ENCODE measurements at places on chromosomes 1 and 21.

DNA sequence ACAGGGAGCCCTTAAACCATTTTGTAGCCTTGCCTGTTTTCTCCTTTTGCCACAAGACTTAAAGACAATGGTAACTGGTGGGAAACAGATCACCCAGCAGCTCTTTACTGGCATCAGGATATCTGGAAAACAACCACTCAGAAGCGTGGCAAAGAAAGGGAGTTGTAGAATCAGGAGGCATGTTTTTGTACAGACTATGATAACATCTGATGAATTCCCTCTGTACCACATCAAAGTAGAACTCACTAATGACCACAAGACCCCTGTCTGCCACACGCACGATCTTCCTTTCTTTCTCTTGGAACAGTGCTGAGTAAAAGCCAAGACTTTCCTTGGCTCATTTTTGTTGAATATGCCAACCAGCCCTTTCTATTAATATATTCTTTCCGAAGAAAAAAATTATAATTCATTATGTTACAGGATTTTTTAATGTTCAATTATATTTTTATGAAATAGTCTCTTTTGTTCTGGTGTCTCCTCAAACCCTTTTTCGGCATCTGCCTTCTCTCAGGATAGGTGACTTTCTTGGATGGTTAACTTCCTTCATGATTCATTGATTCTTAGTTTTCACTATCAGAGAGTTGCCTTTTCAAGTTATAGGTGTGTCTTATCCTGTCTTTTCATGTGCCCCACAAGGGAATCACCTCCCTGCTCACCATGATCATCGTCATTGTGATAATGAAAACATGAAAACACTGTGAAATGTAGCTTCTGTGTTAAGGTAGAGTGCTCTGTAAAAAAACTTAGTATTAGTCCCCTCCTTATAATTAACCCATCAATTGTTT lies 7.9 kb upstream of the PHGDH start:
- DNase-seq, result no peak

- peak; percentile 49 for DNase-seq
Measured at GRCh38 chr1:89799495-89799894, 21.3 kb upstream of the LRRC8D start.

DNA sequence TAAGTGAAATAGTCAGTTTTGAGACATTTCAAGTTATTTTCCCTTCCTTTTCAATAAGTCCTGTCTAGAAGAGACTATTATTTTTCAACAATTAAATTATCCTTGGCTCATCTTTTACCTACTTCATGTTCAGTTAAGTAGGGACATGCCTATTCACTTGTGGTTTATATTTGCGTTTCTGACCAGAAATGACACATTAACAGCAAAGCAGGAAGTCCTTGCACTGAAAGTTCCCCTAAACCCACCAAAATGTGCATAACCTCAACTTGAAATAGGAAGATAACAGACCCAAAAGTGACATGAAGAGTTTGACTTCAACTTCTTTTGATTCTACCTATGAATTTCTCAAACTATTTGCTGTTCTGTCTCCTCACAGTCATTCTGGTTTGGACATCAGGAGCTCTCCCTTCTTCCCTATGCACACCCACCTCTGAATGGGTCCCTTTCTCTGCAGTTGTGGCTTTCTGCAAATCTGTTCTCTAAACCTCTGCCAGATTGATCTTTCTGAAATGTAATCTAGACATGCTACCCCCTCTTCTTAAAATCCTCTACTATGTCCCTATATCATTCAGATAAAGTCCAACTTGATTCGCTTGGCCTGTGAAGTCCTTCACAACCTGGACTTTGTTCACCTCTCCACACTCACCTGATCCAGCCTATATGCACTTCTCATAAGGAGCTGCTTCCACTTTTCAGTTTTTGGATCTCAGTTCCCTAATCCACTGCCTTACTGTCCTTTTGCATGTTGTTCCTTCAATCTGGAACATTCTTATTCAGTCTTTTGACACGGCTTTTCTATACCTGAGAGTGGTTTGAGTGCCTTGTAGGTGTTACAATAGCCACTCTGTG lies 661.5 kb upstream of the ADGRL4 start:
- no peak for DNase-seq

DNA sequence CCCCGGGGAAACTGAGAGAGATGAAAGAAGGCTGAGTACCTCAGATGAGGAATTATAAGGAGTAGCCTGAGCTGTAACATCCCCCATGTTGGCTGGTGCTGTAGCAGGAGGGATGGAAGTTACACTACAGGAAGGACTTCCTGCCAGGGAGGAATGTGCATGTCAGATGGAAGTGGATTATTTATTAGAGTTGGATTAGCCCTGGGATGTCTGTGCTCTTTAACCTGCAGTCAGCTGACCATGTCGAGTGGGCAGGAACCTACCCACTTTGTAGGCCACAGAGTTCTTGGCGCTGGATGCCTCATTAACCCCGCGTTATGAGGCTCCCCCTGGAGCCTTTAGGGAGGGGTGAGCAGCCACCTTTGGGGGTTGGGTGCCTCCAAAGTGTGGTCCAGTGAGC lies 757 bp upstream of the SEMA4A start:
- DNase-seq, result no peak

DNA sequence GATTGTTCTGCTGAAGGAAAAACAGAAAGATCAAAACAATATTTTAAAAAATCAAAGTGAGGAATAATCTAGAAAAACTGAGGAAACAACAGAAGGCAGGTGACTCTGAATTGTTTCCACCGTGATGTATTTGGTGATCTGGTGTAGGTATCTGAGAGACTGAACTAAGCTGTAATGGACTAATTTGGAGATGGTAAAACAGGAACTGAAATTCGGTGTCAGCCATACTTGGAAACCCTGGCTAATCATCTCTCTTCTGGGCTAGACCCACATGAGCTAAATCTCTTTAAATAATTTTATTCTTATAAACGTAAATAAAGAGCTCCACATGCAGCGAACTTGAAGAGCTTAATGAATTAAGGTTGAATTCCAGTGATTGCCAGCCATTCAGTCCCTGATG lies 1226.1 kb downstream of the NCAM2 start:
- DNase-seq, result no peak

GRCh38 chr1:223827193-223827663 lies 18.5 kb downstream of the TP53BP2 start:
- peak; percentile 80 for DNase-seq

- no peak for DNase-seq
Measured at GRCh38 chr1:154867841-154868605, 2.1 kb downstream of the KCNN3 start.

- DNase-seq, result peak; percentile 92
Measured at GRCh38 chr1:45393718-45394302, 53.6 kb upstream of the MUTYH start.

- no peak for DNase-seq
Measured at GRCh38 chr21:43899307-43900077, 34.5 kb downstream of the AGPAT3 start.

- DNase-seq, result no peak
Measured at GRCh38 chr1:160047111-160047991, 15.6 kb upstream of the PIGM start.

- DNase-seq, result no peak
Measured at GRCh38 chr1:7278827-7279765, 492.0 kb upstream of the VAMP3 start.

DNA sequence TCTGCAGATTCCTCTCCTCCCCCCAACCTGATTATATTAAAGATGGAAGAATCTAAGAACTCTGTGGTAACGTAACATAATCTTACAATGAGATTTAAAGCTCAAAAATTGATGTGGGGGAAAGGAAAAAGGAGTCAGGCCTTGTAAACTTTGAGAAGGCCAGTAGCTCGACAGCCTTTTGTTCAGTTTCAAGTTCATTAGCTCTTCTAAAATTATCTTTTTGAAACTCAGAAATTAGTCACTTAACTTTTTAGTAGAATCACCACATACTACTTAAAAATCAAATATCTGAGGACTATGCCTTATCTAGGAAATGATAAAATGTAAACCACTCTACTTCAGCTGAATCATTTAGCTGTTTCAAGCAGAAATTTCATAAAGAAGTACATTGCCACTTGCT lies 996.2 kb downstream of the AMY1C start:
- DNase-seq, result no peak

GRCh38 chr1:10283318-10283984 lies 73.1 kb downstream of the KIF1B start:
- DNase-seq, result no peak

DNA sequence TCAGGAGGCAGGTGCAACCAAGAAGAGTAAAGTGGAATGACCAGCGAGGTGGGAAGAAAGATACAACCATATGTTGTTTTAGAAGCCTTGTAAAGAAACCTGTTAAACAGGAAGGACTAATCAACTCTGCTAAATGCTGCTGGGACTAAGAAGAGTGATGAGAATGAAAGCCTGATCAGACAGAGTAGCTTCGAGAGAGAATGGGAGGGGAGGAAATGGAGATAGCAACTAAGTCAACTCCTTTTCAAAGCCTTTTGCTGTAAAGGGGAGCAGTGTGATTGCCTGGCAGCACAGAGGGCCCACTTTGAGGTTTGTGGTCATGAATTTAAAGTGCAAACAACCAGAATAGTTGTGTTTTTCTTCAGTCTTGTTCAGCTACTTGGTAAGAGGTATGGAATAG lies 31.4 kb downstream of the SLC30A7 start:
- DNase-seq, result no peak

DNA sequence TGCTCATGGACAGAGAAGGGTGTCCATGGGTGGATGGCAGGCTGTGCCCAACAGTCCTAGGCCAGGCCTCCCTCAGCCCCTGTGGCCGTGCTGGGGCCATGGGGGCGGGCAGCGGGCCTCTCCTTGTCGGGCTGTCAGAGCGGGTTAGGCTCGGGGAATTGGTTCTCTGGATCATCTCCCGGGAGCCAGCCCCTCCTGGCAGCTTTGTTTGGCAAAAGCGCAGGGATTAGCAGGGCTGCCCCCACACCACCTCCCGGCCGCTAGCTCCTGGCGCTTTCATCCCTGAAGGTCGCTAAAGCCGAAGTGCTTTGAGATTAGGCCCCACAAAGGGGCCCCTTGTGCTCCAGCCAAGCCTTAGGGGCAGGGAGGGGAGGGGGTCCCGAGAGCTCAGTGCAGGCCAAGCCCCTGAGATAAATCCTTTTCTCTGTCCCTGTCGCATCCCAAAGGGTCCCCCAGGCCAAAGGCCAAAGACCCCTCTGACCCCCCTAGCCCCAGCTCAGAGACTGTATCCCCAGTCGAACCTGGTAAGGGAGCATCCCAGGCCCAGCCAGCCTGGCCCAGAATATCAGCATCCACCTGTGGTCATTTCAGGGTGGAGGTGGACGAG lies 9.8 kb upstream of the DMBX1 start:
- no peak for DNase-seq

DNA sequence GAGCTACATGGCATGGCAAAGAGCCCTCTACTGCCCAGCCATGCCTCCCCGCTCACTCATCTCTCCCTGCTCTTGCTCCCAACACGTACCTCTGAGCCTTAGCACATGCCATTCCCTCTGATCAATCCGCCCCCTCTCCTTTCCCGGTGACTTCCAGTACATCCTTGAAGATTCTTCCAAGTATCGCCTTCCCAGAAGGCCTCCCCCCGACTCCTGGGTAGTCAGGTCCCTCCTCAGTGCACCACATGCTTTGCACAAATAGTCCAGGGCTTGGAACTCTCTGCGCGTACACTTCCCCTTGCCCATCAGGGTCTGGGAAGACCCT lies 77.0 kb upstream of the IFFO2 start:
- no peak for DNase-seq

- no peak for DNase-seq
Measured at GRCh38 chr1:39671793-39672550, at the start of gene NT5C1A. Gene NT5C1A, minus strand, starts transcription at chr1:39672107. Its CDS starts 69 bp downstream, at chr1:39672038.

GRCh38 chr1:240109920-240110636 lies 18.4 kb downstream of the FMN2 start:
- no peak for DNase-seq

DNA sequence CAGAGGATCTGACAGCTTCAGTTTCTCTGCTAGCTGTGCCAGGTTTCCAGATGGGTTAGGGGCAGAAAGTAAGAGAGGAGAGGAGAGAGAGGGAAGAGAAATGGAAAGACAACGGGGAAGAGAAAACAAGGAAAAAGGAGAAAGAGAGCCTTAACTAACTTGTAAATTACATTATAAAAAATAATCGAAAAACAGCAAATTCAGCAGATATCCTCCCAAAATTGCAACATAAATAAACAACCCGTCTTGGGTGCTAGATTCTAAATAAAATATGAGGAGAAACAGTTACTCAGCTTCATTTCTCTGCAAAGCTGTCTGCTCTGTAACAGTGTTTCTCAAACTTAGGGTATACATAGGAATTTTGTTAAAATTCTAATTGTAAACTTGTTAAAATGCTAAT lies 29.2 kb downstream of the SEC16B start:
- no peak for DNase-seq

GRCh38 chr1:5975133-5975880 lies 16.9 kb downstream of the NPHP4 start:
- peak; percentile 36 for DNase-seq

DNA sequence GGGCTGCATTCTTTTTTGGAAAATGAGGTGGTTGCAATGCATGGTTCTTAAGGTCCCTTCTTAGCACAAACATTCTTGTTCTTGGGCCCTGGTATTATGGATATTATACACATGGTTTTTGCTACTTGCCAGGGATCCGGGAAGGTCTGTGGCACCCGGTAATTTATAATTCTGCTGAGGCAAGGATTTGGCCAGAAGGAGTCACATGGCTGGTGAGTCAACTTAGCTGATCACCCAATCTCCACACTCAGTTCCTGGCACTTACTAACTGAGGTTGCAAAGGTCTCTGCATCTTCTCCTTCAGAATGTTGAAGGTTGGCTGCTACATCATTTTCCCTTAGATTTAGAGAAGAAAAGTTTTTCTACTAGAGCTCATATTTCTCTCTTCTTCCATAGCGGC lies 112.5 kb downstream of the ROR1 start:
- DNase-seq, result no peak

GRCh38 chr1:116403496-116404136 lies 30.6 kb downstream of the ATP1A1 start:
- DNase-seq, result no peak

DNA sequence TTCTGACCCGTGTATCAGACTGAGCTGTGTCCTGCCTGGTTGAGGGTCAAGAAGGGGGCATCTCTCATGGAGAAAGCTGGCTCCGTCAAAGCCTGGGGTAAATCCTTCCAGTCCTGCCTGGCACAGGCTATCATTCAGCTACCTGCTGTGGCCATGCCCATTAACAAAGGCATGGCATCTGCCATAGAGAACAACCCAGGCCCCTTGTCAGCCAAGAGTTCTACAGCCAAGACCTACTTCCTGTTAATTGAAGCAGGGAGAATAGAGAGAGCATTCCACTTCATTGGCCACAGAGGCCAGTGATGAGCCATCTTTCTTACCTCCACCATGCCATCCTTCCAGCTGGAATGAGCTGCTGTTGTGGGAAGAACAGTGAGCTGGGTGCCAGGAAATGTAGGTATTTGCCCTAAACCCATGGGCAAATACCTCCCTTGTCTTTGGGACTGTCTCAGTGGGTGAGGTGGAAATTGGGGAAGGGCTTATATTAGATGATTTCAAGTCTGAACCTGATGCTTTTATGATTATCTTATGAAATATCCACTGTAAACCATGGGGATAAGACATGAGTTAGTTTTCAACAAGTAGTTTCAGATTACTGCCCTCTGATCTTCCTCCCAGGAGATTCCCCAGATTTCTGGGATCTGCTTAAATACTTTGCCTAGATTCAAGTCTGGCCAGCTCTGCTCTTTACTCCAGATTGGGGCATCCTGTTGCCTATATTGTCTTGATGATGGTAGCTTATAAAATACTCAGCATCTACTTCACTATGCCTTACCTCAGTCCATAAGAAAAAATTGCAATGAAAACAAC lies 11.2 kb upstream of the KCNQ4 start:
- DNase-seq, result no peak
